ENCODE measurements at places on chromosomes 13 and 19.

- DNase-seq = no peak
Measured at GRCh38 chr13:57063007-57063406, 77.7 kb upstream of the PRR20A start.

DNA sequence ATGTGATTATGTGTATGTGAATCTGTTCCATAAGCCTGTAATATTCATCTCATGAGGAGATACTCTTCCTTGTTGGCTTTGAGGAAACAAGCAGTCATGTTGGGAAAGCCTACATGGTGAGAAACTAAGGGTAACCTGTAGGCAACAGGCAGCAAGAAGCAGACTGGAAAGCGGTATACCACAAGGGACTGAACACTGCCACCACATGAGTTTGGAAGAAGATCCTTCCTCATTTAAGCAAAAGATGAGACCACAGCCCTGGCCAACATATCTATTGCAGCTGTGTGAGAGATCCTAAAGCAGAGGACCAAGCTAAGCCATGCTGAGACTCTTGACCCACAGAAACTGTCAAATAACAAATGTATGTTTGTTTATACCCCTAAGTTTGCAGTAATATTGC lies 134.8 kb downstream of the B3GLCT start:
- DNase-seq = no peak

DNA sequence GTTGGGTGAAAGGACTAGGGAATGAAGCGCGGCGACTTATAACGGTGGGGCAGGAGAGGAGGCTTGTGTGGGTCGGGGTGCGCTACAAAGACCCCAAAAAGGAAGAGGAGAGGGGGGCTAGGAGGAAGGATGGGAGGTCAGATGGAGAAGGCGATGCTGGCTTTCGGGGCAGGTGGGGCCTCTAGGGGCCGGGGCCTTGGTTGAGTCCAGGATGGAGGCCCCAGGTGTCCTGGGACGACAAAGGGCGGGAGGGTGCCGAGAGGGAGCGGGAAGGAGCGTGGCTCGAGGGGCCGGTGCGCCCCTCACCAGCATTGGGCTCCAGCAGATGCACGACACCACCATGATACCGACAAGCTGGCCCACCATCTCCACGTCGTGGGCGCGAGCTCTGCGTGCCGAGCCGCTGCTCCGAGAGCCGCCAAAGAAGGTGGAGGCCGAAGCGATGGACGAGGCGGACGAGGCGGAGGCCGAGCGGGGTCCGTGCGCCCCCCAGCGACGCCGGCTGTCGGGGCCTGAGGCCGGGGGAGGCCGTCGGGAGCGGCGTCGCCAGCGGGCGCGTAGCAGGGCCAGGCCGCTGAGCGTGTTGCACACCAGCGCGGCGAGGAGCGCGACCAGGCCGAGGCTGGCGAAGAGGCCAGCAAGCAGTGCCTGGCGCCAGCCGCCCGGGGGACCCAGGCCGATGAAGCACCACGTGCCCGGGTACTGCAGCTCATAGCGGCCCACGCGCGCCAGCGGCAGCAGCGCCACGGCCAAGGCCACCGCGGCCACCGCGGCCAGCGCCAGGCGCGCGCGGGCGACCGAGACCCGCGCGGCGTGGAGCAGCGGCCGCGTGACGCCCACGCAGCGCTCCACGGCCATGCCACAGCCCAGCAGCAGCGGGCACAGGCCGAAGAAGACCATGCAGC lies 1.8 kb downstream of the PTGER1 start:
- no peak for DNase-seq

GRCh38 chr19:11324079-11324661 lies 15.3 kb downstream of the RAB3D start:
- DNase-seq = no peak

GRCh38 chr19:56138069-56138468 lies 3.0 kb upstream of the ZNF444 start:
- DNase-seq = no peak

DNA sequence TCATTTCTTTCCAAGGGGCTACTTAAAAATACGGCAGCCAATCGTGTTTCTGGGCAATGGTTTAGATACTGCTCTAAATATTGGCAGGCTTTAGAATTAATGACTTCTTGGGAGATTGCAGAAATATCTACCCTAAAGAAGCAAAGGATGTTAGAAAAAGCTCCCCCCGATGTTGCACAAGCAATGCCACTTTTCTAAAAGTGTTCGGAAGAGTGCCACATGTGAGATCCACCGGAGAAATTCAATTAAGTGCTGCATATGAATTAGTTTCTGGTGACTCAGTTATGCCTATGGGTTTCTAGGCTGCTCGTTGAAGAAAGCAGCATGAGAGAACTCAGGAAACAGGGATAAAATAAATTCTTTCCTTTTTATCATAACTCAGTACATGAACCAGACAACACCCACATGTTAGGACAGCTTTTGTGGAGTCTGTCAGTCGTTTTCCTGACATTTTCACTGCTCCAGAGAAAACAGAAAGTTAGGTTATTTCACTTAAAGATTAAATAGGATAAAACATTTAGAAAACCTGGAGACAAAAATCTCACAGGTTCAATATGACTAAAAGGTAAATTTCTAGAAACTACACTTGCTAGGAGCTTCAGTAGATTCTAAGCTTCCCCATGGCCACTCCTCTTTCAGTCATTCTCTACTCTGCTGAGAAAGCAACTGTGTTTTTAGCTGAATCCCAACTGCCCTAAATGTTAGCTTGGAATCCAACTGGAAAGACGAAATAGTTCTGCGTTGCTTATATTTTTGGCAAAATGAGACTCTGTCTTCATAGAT lies 244.7 kb downstream of the DCLK1 start:
- no peak for DNase-seq

DNA sequence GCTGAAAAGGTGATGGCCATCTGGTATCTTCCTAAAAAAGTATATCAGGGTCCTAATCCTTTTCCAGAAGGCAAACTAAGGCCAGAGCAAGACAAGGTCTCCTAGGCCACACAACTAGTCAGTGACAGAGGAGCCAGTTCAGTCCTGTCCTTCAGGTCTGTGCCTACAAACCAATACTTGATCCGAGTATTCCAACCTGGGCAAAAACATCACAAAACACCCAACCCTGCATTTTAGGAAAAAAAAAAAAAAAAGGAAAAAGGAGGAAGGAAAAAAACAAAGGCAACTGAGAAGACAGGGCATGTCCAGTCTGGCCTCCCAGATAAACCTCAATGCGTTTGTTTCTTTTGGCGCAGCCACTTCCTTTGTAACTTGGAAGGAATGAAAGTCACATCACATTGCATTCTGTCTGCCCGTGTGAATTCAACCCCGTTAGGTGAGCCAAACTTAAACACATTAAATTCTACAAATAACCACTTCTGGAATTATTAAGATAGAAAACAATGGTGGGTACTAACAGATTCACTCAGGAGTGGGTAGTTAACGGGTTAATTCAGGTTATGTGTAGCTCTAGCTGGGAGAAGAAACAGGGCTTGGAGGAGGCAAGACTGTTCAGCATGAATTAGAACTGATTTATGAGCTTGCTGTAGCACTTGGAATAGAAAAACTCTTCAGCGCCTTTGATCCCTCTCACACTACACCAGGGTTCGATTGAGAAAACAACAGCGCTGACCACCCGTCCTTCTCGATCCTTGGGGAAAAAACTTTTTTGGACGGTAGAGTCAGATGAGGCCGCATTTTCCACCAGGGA lies 43.0 kb upstream of the HNRNPA1L2 start:
- DNase-seq = no peak

DNA sequence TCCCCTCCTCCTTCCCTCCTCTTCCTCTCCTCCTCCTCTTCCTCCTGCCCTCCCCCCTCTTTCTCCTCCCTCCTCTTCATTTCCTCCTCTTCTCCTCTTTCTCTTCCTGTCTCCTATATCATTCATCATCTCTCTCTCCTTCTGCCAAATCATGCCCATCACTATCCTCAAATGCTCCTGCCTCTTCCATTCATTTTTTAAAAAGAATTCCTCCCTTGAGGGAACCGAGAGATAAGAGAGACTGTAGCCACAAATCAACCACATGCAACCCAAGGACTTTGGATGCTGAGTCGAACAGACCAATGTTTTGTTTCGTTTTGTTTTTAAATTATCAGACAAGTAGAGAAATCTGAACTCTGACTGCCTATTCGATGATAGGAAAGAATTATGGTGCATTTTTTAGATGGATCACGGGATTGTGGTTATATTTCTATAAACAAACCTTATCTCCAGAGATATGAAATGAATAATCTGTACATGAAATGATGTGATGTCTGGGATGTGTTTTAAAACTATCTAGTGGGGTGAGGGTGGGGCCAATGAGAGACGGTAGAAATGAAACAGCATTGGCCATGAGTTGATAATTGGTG lies 9.5 kb upstream of the ZNF541 start:
- no peak for DNase-seq

DNA sequence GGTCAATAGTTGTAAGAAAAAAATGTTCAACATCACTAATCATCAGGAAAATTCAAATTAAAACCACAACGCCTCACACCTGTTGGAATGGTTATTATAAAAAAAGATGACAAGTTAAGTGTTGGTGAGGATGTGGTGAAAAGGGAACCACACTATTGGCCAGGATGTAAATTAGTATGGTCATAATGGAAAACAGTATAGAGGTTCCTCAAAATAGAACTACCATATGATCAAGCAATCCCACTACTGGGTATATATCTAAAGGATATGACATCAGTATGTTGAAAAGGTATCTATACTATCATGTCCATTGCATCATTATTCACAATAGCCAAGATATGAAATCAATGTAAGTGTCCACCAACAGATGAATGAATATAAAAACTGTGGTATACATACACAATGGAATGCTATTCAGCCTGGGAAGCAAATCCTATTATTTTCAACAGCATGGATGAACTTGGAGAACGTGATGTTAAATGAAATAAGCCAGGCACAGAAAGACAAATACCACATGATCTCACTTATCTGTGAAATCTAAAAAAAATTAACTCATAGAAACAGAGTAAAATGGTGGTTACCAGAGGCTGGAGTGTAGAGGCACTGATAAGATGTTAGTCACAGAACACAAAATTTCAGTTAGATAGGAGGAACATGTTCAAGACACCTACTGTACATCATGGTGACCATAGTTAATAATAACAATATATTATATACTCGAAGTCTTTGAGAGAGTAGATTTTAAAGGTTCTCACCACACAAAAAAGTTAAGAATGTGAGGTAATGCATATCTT lies 56.6 kb downstream of the TBC1D4 start:
- DNase-seq = no peak
